ENCODE measurements at places on chromosomes 7 and 10.

DNA sequence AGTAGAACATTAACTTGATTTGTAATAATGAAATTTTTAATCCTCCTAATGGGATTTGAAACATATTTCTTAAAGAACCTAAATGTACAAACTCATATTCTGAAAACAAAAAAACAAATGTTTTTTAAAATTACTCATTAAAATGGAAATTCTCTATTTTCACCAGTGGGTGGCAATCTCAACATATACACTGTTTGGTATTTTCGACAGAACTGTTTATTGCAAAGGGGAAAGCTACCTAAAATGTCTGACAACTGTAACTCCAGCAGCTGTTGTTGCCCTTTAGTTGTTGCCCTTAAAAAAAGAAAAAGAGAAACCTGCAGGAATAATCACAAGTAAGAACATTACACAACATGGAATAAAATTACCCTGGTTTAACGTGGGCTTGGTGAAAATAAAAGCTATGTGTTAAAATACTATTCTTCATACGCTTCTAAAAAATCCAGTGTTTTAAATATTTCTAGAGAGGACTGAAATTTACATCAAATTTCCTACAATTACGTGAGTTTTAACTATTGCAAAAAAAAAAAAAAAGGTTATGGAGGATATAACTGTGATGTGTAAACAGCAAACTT is 54.5 kb downstream of the COL1A2 start:
- DNase-seq = no peak

GRCh38 chr7:100220586-100221230 is 959 bp downstream of the PVRIG start:
- DNase-seq = no peak

GRCh38 chr10:109698882-109699664 is 224.2 kb downstream of the XPNPEP1 start:
- DNase-seq = peak; percentile 66

GRCh38 chr10:124739986-124740368 is 4.2 kb downstream of the FAM53B start:
- no peak for DNase-seq

- DNase-seq = no peak
Measured at GRCh38 chr10:61961278-61961677, 59.8 kb downstream of the ARID5B start.

DNA sequence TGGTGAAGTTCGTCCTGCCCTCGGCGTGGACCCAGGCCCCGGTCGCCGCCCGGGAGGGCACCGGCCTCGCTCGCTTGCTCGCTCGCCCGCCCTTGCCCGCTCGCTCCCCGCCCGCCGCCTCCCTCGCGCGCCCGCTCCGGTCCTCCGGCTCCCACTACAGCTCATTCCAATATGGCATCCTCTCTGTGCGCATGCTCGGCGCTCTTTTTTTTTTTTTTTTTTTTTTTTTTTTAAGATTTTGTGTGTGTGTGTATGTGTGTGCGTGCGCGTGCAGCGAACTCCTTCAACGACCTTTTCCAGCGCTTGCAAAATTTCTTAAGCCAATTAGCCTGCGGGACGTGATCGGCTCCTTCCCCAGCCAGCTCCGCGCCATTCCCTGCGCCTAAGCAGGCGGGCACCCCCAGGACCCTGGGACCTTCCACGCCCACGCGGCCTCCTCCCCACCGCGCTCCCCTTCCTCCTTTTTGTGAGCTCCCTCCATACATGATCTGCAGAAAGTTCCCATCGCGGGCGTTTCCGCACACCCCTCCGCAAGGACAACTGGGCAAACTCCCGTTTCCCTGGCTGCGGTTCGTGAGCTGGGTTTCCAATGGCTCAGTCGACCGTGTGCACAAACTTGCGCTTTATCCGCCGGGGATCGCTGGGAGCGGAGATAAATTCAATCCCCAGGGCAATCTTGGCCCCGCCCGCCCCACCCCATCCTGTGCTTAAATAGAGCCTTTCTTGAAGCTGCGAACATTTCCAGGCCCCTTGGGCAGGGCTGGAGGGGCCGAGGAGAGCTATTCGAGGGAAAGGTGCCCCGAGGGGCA is at the start of gene SFMBT2:
TSS of gene SFMBT2 (minus strand) at position 173 of the 809 bp plus-strand sequence. CDS start 29,136 bp downstream, outside the sequence.
- no peak for DNase-seq

- peak; percentile 31 for DNase-seq
Measured at GRCh38 chr7:128200376-128200775, 40.7 kb upstream of the LEP start.

DNA sequence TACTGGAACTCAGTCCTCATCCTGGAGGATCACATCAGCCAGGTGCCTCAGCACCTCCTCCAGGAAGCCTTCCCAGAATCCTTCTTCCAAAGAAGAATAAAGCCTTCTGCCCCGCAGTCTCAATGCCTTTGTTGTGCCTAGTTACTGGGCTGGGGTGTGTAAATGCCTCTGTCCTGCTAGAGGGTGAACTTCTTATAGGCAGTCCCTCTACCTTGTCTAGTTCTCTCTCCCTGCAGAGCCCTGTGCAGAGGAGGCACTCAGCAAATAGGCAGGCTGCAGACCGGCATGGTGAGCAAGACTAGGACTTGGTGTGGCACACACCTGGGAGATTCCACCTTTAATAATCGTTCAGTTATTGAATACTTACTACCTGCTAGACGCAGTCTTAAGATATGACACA is 104.7 kb upstream of the PCBD1 start:
- no peak for DNase-seq

DNA sequence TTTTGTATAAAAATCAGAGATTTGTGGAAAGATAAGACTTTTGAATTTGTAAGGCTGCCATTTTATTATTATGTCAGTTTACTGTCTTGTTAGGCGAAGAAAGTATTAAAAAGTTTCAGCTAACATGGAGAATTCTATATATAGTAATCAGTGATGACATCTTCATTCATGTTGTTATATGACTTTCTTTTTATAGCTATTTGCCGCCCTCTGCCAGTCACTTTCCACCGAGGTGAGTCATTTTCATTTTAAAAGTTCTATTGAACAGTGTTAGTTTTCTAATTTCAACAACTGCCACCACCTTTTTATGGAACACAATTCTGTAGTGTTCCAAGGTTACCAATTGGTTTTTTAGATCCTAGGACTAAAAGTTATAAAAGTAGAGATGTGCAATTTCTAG is 11.8 kb downstream of the CUTC start:
- DNase-seq = no peak

DNA sequence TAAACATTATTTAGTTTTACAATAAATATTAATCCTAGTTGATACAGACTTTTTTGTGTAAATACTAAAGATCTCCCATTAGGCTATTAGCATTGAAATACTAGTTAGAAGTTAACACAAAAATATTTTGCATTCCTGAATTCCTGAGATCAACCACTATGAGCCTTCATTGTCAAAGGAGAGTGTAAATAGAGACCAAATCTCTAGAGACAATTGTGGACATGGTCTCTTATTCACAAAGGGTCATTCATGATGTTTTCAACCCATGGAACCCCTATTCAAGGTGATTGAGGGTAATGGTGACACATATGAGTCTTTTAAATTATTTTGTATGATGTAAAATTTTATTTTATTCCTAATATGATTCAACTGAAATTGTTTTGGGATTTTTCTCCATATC is 1454.8 kb upstream of the LRRTM3 start:
- no peak for DNase-seq

GRCh38 chr10:96025566-96025965 is 17.8 kb upstream of the CCNJ start:
- DNase-seq = no peak

- no peak for DNase-seq
Measured at GRCh38 chr10:99370993-99371392, 41.8 kb downstream of the CNNM1 start.

GRCh38 chr7:149799397-149800168 is 26.2 kb upstream of the ZNF467 start:
- DNase-seq = no peak

- no peak for DNase-seq
Measured at GRCh38 chr10:128051548-128051947, 74.7 kb downstream of the MKI67 start.

DNA sequence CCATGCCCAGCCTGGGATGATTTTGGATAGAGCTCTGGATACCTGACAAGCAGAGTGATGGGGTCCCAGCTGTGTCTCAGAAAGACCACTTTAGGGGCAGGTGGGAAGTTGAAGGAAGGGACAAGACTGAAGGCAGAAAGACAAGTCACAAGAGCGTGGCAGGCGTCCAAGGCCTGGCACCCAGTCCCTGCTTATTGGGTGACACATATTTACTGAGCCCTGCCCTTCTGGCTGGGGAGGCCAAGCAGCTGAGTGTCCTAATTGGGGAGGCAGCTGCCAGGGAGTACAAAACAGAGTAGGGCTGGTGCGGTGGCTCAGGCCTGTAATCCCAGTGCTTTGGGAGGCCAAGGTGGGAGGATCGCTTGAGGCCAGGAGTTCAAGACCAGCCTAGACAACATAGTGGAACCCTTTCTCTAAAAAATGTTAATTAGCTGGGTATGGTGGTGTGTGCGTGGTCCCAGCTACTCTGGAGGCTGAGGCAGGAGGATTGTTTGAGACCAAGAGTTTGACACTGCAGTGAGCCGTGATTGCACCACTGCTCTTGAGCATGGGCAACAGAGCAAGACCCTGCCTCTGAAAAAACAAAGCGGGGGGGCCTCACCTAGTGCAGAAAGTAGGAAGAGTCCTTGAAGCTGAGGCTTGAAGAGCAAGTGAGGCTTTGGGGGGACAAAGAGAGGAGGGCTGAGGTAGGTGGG is 53.0 kb upstream of the GTF2I start:
- peak; percentile 63 for DNase-seq

DNA sequence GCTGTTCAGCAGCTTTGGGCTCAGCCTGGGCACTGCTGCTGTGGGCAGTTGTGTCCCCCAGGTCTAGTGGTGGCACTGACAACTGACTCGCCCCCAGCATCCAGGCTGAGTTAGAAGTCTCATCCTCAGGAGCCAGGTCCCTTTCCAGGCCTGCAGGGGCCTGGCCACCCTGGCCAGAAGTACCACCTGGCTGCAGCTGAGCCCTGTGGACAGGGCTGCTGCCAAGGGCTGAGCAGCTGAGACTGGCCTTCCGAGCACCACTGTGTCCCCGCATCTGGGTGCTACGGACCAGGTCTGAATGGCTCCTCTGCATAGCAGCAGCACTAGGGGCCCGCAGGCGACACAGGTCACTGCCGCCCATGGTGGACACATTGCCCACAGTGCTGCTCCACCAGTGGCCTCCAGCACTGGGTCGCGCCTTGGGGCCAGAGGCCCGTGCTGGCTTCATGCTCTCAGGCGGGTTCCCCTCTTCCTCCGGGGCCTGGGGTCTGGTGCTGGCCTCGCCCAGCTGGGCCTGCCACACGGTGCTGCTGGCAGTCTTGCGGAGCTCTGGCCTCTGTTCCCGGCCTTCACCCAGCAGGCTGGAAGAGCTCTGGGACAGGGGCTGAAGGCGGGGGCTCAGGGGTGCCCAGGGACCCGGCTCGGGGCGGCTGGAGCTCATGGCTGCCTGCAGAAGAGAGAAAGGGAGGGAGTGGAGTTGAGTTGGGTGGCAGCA is 6.2 kb downstream of the GPRIN2 start:
- no peak for DNase-seq

DNA sequence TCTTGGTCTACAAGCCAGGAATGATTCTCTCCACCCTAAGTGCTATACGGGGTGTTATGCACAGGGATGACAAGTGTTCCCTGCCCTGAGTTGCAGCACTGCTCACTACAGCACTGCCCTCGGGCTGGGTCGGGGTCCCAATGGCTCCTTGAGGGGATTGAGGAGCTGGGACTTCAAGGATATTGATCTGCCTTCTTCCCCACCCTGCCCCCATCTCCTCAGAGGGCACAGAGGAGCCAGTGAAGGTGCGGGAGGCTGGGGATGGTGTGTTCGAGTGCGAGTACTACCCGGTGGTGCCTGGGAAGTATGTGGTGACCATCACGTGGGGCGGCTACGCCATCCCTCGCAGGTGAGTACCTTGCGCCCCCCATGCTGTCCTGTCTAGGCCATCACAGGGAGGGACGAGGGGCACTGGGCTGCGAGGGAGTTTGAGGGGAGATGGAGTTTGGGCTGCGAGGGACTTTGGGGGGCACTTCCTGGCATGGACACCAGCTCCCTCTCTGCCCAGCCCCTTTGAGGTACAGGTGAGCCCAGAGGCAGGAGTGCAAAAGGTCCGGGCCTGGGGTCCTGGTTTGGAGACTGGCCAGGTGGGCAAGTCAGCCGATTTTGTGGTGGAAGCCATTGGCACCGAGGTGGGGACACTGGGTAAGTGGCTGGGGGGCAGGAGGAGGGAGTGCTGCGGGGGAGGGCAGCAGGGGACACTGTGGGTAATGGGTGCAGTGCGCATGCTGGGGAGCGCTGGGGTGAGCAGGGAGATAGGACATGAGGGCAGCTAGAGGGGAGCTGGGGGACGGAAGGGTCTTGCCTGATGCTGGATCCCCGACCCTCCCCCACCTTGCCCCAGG is 10.3 kb downstream of the FLNC start:
- no peak for DNase-seq

GRCh38 chr10:110207011-110207804 is at the start of gene MXI1:
MXI1 (plus strand) TSS chr10:110207605; CDS start chr10:110207809, 204 bp downstream.
- peak; percentile 94 for DNase-seq

DNA sequence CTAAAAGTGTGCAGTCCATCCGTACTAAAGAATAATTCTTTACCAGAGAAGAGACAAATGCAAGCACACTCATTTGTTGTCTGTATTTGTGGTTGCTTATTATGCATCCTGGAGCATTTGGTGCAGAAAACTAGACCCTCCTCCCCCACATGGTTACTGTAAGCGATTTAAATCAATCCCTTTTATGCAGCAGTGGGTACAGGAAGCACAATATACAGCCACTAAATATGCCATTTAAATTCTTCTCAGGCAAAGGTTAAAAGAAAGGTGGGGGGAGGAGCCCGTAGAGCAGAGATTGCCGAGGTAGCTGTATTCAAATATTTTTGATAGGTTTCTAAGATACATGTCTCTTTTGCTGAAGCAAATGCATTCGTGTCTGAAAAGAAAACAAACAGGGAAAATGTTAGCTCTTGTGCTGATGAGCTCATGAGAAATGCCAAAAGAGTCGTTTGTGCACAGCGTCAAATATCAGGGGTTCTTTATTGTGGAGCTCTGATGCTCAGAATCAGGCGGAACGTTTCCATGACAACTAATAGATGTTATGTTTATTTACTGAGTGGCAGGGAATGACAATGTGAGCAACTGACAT is 131.3 kb upstream of the NPVF start:
- no peak for DNase-seq

GRCh38 chr10:14625192-14625631 is 149.5 kb downstream of the FAM107B start:
- no peak for DNase-seq

GRCh38 chr7:149822353-149822943 is 15.7 kb upstream of the ZNF862 start:
- no peak for DNase-seq

DNA sequence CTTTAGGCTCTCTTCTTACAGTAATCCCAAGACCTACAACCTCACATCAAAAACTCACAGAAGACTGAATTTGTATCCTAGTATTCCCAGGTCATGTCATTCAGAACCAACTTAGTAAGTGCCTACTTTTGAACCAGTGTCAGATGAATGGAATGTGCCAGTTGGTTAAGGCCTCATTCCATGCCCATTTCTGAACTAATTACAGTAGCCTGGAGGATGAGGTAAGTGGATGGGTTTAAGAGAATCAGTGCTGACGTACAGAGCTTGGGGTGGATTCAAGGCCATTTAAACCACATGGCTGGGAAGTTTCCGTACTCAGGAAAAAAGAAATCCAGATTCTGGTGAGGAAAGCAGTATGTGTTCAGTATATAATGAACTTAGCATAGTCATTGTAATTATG is 21.9 kb upstream of the FOXP2 start:
- DNase-seq = no peak

GRCh38 chr10:94000638-94001415 is 7.1 kb downstream of the PLCE1 start:
- DNase-seq = no peak

- DNase-seq = no peak
Measured at GRCh38 chr10:23613900-23614299, 175.0 kb downstream of the OTUD1 start.

GRCh38 chr10:18500576-18500975 is 150.8 kb downstream of the NSUN6 start:
- DNase-seq = no peak

All from lower leg skin (tissue), 4 donors.